Activated CD8-positive, alpha-beta memory T cell treated with anti-CD3 and anti-CD28 coated beads for 1 hour (primary cell): ENCODE measurements at places on chromosomes 3 and 15.

GRCh38 chr3:4071481-4072184 lies 231.5 kb upstream of the SETMAR start:
- no peak for DNase-seq

DNA sequence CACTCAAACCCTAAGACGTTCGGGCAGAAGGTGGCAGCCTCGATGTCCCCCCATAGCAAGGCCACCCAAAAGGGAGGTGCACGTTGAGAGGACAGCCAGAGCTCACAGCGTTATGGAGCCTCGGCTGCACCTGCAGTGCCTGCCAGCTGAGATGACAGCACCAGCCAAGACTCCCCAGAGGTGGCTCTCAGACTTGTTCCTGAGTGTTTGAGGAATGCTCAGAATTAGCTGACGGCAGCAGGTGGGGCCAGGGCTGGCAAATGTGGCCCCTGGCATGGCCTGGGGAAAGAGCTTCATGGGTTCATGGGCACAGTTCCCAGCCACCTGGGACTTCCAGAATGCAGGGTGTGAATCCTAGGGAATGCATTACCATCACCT lies 177.8 kb downstream of the KLF13 start:
- no peak for DNase-seq

GRCh38 chr3:188439080-188439479 lies 285.1 kb downstream of the LPP start:
- no peak for DNase-seq

DNA sequence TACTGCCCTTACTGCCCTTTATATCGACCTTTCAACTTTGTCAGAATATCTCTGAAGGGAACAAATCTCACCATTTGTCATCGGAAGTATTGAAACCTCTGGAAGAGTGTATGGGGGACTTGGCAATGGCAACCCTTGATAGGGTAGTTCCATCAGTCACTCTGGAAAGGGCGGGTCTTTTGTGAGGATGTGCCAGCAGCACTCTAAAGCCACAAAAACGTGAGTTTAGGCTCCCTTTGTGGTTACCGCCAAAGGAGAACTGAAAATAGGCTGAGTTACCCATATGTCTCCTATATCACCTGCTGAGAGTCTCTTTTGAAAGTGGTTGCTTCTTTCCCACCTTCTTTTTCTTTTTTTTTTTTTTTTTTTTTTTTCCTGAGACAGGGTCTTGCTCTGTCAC lies 296.8 kb upstream of the CHRM5 start:
- DNase-seq: no peak
